ENCODE measurements at places on chromosomes 1 and 21. TPM values are rescaled to one million over a fixed set of nuclear protein-coding genes. Genes with fewer than 3 reads are reported as not detected.

SPATA45 gene
- 0.51 TPM for total RNA-seq

DNALI1 gene
- 5.0 TPM for total RNA-seq

DNA sequence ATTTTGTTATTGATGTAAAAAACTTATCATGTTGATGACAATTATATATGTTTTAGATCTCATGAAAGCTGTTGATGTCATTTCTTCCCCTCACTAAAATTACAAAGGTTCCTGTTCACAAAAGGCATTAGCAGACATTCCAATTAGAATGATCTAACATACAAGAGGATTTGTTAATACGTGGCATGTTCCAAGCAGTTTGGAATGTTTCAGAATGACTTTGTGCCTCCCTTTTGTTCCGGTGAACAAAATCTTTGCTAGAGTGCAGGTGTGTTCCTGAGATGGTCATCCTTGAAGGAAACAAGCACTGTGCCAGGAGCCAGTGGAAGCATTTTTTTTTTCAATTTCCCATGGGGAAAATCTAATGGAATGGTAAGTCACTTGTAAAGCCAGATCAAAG lies 108.0 kb upstream of the KCTD3 start:
- DNase-seq, result no peak

- peak; percentile 95 for DNase-seq
Measured at GRCh38 chr21:31543191-31543590, 116.3 kb upstream of the SOD1 start.

- no peak for DNase-seq
Measured at GRCh38 chr1:54328066-54328636, 78.0 kb downstream of the SSBP3 start.

- peak; percentile 52 for DNase-seq
Measured at GRCh38 chr1:1891349-1892078, 627 bp upstream of the GNB1 start.

DNA sequence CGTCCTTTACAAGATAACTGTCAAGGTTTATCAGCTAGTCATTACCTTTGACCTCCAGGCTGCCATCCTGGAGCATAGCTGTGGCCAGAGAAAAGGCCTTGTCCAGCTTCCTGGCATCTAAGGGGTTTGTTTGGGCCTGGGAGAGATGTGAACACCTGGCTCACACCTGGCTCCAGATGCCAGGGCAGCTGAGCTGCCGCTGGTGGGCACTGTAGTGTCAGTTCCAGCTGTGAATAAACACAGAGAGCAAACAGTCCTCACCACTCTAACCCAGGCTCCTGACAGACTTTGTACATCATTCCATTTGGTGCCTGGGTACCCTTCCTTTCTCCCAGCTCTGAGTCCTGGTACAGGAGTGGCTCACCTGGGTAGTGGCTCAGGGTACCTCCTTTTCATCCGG lies 14.3 kb upstream of the KCNA10 start:
- DNase-seq, result no peak

DNA sequence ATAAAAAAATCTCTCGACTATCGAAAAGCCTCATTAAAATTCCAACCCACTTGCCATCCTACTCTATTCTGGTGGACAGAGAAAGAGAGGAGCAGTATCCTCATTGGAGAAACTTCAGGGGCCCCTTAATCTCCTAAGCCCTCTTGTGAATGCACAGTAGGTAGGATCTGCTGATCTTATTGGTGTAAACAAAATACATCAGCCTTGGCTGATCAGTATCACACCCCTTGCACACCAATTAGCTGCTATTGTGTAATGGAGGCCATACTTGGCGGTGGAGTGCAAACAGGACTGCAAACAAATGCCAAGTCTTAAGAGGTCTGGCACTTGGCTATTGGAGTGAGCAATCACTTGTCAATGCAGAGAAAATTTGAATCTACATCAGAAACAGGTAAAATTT lies 15.7 kb downstream of the VCAM1 start:
- no peak for DNase-seq

GRCh38 chr1:96782206-96782605 lies 60.6 kb downstream of the PTBP2 start:
- DNase-seq, result no peak

DNA sequence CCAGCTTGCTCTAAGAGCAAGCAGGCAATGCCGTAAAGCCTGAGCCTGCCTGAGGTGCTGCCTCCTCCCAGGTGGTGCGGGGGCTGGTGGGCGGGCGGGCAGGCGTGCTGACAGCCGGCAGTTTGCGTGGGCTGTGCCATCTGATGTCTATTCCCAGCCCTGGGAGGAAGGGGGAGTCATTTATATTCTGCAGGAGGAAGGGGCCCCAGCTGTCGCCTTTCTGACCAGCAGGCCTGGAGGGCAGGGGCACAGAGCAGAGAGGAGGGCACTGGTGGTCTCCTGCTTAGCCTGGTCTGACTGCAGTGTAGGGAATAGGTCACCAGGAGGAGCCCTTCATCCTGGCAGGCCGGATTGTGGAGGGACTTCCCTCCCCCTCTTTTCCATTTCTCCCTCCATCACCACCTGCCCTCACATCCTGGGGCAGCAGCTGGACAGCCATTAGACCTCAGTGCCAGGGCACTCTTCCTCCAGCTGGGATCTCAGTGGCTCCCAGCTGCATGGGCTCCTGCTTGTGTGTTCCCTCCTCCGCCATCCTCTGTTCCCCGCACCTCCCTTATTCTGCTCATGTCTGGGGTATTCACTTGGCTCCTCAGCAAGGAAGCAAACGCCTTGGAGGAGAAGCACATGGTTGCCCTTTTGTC lies 4.4 kb downstream of the CYB561D1 start:
- DNase-seq, result peak; percentile 25

Measured in fibroblast of lung (primary cell).